Kasumi-1 (cell line): ENCODE measurements at places on chromosomes 13 and 19.

GRCh38 chr19:5792224-5792623, 1.3 kb upstream of the DUS3L start:
- no peak for DNase-seq

DNA sequence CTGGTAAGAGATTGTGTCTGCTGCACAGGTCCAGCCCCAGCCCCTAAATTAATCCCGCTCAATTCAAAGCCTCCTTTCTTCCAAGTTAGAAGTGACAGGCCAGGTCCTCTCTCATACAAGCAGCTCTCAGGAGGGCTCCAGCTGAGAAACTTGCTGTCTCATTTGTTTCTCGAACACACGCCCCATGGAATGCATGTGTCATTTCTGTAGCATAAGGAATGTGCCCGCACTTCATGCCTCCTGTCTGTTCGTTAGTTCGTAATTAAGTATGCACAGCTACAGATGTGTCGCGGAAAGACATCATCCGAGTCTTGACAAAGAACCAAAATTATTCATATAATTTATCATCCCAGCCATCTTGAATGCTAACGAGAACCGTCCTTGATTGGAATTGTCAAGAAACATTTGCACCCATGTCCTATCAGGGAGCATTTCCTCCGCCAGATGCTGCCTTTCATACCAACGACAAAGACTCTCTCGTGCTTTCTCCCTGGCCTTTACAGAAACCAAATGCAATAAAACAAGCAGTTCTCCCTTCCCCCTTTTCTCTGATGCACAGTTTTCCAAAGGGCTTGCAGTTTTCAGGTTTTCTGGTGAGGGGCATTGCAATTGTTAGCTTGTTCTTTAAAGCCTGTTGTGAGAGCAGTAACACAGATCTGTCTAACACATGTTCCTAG, 133.5 kb downstream of the UQCRFS1 start:
- no peak for DNase-seq

- no peak for DNase-seq
Measured at GRCh38 chr13:111168107-111168506, 53.0 kb downstream of the ARHGEF7 start.

DNA sequence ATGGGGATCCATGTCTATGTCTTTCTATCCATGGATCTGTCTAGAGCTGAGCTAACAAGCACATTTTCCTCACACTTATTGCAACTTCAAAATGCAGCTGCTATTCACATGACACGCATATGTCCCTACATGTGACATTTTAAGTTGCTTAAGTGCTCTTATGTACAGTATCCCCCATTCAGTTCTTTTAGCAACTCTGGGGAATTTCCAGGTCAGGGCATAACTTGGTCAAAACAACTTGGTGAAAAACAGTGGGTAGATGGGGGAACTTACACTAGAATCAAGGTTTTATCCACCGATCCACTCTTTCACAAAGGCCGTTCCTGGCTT, 73.0 kb downstream of the COL4A1 start:
- DNase-seq: no peak

DNA sequence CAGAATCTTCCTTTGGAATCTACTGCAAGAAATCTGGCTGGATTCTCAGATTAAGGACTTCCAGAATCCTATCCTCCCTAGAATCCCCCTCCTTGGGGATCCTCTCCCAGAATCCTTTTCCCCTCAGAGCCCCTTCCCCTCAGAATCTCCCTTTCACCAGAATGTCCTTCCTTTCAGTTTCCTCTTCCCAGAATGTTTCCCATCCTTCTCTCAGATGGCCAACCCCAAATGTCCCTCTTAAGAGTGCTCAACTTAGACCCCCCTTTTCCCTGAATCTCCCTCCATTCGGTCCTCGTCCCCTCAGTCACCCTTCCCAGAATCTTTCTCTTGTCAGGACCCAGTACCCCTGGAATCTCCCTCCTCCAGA, 584 bp upstream of the RPS16 start:
- DNase-seq: no peak

- no peak for DNase-seq
Measured at GRCh38 chr19:9945319-9945966, 9.1 kb upstream of the OLFM2 start.

GRCh38 chr13:104900191-104900817, 1635.2 kb downstream of the EFNB2 start:
- no peak for DNase-seq

DNA sequence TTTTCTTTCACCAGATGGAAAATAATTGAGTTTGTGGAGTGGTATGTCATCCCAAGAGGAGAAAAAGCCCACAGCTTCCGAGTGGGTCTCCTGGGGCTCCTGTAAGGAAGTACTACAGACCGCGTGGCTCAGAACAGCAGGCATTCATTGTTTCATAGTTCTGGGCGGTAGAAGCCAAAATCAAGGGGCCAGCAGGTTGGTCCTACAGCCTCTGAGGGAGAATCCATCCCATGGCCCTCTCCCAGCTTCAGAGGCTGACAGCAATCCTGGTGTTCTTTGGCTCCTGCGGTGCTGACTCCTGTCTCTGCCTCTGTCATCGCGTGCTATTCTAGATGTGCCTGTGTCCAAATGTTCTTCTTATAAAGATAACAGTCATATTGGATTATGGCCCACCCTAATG, 362.6 kb downstream of the FGF14 start:
- DNase-seq: no peak

GRCh38 chr13:27405546-27406134, 18.8 kb upstream of the GTF3A start:
- DNase-seq: no peak

- no peak for DNase-seq
Measured at GRCh38 chr19:18850471-18851375, 19.0 kb downstream of the UPF1 start.
